ENCODE measurements at places on chromosomes 5 and 9.

GRCh38 chr5:34666392-34667080 is 10.4 kb downstream of the RAI14 start:
- no peak for DNase-seq

DNA sequence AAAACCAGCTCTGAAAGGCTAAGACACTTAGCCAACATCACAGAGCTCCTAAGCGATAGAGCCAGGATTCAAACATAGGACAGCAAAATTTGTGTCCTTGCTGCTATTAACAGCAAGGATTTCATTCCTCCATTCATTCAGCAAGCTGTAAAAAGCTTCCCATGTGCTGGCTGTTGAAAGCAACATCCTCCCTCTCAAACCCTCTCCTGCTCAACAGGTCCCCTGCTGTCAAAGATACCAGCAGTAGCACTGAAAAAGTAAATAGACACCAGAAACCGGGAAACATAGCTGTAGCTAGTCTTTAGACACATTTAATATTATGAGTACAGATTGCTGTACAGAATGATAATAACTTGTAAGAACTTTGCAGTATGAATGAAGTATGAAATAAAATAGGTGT is 52.6 kb upstream of the ADAMTSL1 start:
- DNase-seq, result peak; percentile 26

- no peak for DNase-seq
Observed at GRCh38 chr5:22780756-22781155, 72.4 kb downstream of the CDH12 start.

DNA sequence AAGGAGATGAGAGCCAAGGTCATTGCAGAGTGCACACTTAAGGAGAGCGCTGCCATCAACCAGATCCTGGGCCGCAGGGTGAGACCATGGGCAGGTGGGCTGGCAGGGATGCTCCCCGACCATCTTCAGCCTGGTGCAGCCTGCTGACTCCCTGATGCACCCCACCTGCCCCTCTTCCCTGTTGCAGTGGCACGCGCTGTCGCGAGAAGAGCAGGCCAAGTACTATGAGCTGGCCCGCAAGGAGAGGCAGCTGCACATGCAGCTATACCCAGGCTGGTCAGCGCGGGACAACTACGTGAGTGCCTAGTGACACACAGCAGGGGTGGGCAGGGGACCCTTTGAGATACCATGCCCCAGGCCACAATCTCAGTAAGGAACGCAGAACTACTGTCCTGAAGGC is 28.3 kb downstream of the TCF7 start:
- no peak for DNase-seq

DNA sequence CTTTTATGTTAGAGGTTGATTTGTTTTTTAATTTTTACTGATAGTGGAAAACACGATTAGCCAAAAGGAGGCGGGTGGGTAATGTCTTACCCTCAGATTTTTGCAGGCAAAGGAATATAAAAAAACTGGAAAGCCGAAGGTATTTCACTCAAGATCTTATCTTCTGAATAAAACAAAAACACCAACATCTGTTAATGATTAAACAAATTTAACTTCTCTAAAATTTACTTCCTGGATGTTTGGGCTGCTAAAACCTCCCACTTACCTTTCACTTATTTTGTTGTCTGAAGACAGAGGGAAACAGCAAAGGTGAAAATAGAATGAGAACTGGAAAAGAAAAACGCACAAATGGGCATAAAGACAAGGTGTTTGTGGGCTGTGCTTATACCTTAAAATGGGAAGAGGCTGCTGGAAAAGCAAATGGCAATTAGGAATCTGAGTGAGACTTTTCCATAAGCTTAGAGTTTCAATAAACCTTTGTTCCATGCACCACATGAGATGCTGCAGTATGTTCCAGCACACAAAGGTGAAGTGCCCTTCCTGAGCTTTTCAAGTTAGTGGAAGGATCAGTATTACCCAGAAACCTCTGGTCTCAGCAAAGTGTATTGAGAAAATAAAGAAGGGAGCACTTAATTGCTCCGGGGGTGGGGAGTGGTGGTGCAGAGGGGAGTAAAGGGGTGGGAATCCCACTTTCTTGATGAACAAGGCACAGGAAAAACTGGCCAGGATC is 298.3 kb downstream of the BNC2 start:
- DNase-seq, result no peak

GRCh38 chr5:10761933-10762775 is 1.1 kb upstream of the DAP start:
- no peak for DNase-seq

- DNase-seq, result no peak
Observed at GRCh38 chr9:130002320-130002719, 40.7 kb downstream of the FNBP1 start.

GRCh38 chr9:91179237-91180138 is 182.2 kb downstream of the AUH start:
- DNase-seq, result no peak

DNA sequence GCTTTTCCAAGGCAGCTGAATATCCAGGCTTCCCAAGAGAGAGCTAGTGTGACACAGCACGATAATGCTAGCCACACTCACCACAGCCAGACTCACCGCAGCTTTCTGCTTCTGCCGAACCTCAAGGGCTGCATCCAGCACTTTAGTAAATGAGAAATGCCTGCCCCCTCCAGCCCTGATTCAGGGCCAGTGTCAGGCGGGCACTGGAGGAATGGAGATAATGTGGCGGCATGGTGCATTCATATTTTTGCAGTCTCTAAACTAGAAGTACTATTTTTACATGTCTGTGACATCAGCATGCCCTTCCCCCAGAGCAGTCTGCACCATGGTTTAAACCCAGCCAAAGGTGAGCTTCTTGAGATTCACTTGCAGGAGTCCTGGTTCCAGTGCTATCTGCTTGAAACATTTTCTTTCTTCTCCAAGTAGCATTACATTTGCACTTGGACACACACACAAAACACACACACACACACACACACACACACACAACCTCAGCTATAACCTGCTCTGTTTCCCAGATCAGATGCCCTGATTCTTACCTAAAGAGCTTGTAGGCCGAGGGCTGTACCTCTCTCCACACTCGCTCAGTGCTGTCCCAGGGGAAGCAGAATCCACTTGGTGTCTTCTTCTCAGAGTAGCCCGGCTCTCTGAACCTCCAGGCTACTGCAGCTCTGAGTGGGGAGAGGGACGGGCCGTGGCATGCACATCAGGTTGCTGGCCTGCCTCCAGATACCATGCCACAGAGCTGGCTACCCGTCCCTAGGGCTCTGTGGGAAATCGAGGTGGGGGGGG is at the start of gene FGF1:
FGF1 (minus strand) TSS at position 673 of the 792 bp plus-strand sequence. CDS start 71,963 bp downstream, outside the sequence.
- peak; percentile 82 for DNase-seq

DNA sequence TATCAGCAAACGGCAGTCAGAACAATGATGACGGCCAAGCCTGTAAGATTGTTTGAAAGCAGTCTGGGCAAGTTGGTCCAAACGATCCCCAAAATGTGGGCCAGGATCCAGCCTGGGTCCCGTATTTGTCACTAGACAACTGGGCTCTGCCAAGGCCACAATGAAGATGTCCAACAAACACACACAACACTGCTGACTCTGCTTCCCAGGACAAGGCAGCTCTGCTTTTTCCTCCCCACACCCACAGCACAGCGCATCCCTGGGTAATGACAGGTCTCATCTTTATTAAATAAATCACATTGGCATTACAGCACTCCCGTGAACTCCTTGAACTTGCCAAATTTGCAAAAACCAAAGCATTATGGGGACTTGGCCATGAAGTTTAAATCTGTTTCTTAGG is 424.1 kb upstream of the ACTBL2 start:
- DNase-seq, result no peak

DNA sequence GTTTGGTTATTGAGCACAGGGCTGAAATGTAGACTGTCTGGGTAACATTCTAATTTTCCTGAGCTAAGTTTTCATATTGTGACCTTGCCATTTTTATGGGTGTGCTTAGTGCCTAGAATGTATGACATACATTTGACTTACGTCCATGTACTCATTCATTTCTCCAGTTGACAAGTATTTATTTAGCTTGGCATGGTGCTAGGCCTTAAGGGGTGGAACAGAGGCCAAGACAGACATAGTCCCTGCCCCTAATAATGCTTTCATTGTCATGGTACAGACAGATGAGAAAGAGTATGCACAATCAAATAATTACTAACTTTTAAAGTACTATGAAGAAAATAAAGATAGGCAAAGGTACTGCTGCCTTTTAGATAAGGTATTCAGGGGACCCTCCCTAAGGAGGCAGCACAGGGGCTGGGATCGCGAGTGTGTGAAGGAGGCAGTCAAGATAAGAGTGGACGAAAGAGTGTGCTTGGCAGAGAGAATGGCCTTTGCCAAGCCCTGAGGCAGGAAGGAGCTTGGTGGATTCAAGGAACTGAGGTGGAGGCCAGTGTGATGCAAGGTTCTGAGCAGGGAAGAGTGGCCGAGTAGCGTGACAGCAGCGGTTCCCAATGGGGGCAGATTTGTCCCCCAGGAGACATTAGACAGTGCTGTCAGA is 128.0 kb downstream of the PIP5K1B start:
- DNase-seq, result no peak

- DNase-seq, result no peak
Observed at GRCh38 chr9:135186248-135187164, 99.0 kb downstream of the OLFM1 start.

- DNase-seq, result no peak
Observed at GRCh38 chr9:36137392-36138004, 965 bp downstream of the GLIPR2 start.

- no peak for DNase-seq
Observed at GRCh38 chr9:135062254-135062653, 25.2 kb upstream of the OLFM1 start.

GRCh38 chr9:97484134-97484533 is 17.3 kb upstream of the TMOD1 start:
- DNase-seq, result no peak

All from NCI-H1417 (cell line).